Choroid plexus epithelial cell (primary cell): ENCODE measurements at places on chromosomes 2 and 18.
A peak's percentile ranks its signal among the peaks of the same experiment; 100 is the strongest.

DNA sequence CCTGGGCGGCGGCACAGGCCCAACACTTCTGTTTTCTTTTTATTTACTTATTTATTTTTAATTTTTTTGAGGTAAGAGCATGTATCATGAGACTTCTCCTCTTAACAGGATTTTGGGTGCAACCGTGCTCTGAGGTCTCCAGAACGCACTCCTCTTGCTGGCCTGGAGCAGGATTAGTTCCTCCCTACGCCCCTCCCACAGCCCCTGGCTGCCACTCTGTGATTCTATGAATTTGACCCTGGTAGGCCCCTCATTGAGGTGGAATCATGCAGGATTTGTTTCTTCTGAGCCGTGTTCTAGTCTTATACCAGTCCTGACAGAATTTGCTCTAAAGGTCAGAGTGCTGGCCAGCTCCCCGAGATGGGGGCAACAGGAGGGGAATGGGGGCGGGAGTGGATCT, 106.5 kb upstream of the HS6ST1 start:
- DNase-seq: no peak

DNA sequence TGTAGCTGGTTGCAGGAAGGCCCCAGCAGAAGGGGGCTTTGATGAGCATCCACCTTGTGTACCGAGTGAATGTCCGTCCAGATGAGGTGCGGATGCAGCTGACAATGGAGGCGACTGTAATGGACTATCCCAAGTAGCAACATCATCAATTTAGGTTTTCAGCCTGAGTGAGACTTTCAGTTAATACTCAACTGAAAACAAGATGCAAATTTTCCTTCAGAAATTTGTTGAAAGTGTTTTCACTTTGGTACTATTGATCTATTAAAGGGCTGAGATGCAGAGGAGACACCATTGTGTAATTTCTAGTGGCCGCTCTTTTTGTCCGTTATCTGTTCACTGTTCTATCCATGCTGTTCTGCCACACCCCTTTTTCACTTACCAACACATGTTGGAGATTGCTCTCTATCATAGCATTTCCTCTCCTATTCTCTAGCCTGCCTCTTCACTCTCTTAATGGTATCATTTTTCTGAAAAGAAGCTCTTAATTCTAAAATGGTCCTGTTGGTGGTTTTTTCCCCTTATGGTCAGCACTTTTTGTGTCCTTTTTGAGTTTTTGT, 12.0 kb upstream of the CASP8 start:
- DNase-seq: no peak

DNA sequence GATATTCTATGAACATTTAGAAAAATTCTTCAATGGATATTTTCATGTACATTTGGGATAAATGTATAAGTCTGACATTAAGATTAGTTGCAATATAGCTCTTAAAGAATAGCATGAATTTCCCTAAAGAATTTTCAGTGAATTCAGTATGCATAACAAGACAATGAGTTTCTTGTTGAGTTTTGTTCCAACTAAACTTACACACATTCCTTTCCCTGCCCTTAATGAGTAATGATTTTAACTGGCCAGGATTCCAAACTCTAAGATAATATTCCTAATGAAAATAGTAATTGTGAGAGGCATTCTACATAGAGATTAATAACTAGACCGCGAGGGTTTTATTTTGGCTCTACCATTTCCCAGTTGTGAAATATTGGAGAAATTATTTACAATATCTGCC, 390.3 kb upstream of the GALNT5 start:
- no peak for DNase-seq

GRCh38 chr18:34529358-34530335, 180.5 kb upstream of the DTNA start:
- no peak for DNase-seq

- DNase-seq: no peak
Measured at GRCh38 chr2:8059255-8059654, 622.6 kb upstream of the ID2 start.

DNA sequence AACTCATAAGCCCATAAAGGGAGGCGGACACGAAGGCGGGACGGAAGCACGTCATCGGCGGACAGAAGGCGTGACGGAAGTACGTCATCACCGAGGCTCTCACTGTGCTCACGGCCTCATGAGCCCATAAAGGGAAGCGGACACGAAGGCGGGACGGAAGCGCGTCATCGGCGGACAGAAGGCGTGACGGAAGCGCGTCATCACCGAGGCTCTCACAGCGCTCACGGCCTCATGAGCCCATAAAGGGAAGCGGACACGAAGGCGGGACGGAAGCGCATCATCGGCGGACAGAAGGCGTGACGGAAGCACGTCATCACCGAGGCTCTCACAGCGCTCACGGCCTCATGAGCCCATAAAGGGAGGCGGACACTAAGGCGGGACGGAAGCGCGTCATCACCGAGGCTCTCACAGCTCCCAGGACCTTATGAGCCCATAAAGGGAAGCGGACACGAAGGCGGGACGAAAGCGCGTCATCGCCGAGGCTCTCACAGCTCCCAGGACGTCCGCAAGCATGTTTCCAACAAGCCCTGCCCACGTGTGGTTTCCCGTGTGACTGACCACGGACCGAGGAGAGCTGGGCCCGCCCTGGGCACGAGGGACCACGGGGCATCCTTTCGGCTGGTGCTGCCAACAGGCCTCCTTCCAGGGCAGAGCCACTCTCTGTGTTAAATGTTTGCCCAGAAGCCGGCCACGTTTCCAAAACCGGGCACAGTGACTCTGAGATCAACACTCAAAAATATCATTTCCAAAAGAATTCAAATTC, 182.7 kb upstream of the SALL3 start:
- no peak for DNase-seq

DNA sequence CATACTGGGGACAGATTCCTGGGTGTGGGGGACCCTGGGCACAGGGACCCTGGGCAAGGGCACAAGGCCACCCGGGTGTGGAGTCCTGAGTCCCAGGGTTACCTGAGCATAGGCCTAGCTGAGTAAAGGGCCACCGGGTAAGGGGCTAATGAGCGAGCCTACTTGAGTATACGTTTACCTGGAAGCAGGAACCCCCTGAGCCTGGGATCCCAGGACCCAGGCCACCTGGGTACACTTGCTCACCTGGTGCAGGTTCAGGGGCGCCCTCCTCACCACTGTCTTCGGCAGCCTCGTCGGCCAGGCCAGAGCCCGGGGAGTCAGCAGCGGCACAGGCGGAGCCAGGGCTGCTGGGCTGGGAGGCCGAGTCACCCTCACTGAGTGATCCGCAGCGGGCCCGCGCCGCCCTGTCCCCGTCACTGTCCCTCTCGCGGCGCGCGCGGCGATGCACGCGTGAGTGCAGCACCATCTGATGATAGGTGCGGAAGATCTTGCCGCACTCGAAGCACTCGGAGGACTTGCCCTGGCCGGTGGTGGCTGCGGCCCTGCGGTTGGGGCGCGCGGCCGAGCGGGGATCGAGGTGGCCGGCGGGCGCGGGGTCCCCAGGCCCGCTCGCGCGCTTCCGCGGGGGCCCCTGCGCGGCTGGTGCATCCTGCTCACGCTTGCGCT, 53.9 kb downstream of the ZNF516 start:
- DNase-seq: no peak

- DNase-seq: no peak
Measured at GRCh38 chr18:9755615-9756014, 47.5 kb downstream of the RAB31 start.

DNA sequence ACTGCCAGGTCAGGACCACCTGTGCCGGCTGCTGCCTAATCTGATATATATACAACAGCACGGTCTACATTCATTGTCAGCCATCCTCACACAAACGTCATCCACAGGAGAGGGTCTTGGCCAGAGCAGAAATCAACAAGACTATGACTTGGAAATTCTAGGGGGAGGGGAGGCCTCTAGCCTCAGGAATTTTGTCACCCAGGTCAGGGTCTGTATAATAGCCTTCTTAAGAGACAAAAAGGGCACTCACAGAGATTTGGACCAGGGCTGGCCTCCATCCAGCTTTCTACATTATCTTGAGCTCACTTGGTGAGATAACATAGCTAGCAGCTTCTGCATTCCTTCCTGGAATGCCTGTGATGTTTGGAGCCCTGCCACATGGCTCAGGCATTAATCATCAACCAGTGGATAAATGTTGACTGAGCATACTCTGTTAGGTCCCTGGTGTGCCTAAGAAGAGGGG, 50.4 kb upstream of the CTIF start:
- peak; percentile 95 for DNase-seq

GRCh38 chr2:30990176-30990575, 148.1 kb downstream of the GALNT14 start:
- DNase-seq: no peak

- no peak for DNase-seq
Measured at GRCh38 chr2:192546565-192546964, 351.8 kb upstream of the TMEFF2 start.

- DNase-seq: peak; percentile 56
Measured at GRCh38 chr2:175187378-175187777, 5.9 kb upstream of the ATP5MC3 start.

- DNase-seq: no peak
Measured at GRCh38 chr18:2409906-2410305, 161.4 kb downstream of the METTL4 start.

GRCh38 chr2:59250307-59250677, 1009.2 kb upstream of the FANCL start:
- peak; percentile 44 for DNase-seq

DNA sequence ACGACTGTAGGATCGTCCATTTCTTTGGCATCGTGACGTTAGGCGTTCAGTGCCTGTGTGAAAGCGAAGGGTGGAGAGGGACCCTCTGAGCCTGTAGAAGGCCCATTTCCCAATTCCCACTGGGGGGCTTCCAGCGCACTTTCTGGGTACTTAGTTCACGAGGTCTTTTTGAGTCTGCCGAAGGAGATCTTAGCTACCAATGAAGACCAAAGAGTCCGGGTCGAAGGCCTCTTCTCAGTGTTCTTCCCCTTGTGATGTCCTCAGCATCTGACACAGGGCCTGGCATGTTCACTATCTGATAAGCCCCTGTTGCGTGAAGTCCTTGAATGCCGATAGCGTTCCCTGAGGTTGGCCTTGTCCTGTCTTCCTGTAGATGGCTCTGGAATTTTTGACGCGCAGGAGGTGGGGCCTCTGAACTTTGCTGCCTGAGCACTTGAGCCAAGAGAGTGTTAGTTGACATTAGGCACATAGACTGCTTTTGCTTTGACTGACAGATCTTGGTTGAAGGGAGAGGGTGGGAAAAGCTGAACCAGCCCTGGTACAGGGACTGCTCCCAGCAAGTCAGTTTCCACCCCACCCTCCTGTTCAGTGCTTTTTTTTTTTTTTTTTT, 52.8 kb downstream of the LDLRAD4 start:
- DNase-seq: no peak

- no peak for DNase-seq
Measured at GRCh38 chr2:217738061-217738460, 264.7 kb downstream of the TNS1 start.

DNA sequence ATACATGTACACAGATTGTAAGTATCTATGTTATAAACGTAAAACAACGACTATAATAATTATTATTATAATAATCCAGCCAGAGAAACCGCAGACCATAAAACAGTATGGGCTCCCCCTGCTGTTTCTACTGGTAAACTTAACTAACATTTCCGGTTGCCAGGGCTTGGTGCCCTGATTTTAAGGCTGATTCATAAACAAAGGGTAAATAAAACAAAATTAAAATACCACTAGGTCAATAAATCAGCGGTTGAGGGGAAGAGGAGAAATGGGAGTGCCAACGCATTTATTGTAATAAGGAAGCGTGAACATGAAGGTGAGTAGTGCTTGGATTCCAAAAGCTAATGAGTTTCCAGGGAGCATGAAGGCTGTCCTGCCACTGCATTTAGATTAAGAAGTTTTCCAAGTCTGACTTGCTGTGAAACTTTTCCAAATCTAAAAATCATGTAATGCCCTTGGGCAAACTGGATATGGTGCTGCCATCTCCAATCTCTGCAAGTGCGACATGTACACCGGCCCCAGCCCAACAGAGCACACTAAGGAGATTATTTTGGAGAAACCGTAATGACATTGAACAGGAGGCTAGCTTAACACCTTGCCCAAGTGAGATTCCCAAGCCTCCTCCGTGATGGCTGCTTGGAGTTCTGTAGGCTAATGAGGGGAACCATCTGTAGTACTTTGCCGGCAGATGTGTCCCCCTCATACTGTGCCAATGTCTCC, 50.7 kb upstream of the HNRNPA3 start:
- peak; percentile 65 for DNase-seq

DNA sequence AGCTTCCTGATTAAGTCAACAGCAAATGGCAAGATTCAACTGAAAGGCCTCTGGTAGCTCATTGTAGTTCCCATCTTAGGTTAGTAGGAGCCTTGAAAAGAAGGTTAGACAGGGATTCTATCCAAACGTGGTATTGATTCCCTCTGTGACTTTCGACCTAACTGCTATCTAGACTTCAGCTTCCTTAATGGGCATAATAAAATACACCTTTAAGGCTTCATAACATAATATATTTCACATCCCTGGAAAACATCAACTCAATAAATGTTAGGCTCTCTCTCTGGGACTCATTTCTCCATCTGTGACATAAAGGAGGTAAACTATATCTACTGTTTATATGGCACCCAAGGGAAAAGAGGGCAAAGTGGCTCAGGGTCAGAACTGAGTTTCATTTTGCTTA, 60.9 kb downstream of the STK39 start:
- DNase-seq: no peak

DNA sequence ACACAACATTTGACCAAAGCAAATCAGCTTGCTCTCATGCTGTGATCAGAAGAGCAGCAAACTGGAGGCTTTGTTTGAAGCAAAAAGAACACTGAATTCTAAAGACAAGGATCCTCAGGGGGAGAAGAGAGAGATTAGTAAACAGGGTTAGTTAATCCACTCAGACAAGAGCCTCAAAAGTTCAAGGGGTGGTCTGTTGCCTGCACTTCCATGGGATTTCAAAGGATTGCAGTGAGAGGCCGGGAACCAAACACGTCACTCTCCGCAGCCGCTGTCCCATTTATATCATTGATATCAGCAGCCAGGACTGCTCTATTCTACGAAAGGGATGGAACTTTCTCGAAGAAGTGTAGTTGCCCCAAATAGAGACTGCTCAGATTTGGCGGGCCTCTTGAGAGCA, 97.8 kb upstream of the SP3 start:
- peak; percentile 18 for DNase-seq

GRCh38 chr2:101967826-101968513, 23.8 kb upstream of the IL1R2 start:
- no peak for DNase-seq

DNA sequence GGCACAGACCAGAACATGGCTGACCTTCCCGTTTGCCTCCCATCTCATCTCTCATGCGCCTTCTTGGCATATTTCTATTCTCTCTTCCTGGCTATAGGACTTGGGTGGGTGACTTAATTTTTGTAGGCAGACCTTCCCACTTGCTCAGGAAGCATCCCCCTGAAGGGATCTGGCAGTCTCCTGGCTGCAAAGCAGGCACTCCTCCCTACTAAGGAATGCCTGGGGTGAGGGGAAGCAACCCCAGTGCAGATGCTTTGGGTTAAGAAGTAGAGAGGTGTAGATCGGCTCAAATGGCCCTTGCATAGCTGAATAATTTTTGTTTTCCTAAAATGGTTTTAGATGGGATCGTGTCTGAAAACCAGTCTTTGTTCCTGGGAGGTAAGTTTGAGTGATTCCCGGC, 17.6 kb downstream of the MCFD2 start:
- no peak for DNase-seq

DNA sequence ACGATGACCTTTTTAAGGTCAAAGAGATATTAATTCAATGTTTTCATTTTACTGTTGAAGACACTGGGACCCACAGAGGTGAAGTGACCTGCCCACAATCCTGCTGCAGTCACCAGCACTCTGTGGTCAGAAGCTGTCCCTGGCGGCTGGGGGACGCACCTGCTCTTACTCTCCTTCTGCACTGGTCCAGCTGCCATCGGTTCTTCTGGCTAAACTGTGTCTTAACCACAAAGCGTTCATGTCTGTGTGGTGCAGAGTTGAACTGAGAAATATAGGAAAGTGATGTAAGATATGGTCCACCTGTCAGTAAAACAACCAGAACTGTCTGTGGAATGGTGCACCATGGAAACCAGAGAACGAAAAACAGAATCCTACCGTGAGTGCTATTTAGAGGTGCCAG, 44.9 kb upstream of the SMIM21 start:
- DNase-seq: no peak
